ENCODE measurements at places on chromosomes 6 and 20. TPM values are rescaled to one million over a fixed set of nuclear protein-coding genes. Genes with fewer than 3 reads are reported as not detected.

The ADTRP gene
- total RNA-seq = 19.3 TPM

The DPPA5 gene
- total RNA-seq = not detected

DNA sequence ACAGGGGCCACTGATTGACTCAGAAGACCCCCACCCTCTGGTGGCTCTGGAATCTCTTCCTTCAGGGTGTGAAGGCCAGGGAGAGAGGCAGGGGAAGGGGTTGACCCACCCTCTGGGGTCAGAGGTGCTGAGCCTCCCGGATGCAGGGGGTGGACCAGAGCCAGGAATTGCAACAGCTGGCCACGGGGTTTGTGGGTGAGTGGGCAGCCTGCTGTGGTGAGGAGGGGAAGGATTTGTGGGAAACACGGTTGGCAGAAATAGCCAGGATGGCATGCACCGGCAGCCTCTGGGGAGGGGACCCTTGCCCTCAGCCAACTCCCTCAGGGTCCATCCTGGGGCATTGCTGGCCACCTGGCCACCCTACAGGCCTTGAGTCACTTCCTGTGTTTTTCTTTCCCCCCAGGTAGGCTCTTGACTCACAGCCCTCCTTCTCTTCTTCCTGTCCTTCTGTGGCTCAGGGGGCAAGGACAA is 92.8 kb downstream of the MRPL14 start:
- DNase-seq = no peak

The ZNF311 gene
- total RNA-seq = 0.36 TPM

DNA sequence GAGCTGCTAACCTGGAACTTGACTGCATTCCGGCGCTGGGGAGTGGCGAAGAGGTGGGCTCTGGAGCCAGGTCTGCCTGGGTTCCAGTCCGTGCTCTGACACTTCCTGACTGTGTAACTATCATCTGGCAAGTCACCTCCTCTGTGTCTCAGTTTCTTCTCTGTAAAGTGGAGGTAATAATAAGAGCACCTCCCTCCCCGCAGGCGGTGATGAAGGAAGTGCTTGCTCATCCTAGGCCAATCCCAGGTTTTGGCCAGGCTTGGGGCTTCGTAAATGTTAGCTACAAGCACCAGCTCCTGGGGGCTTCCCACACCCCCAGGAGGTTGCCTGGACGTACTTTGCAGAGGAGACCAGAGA is 32.8 kb downstream of the SNAI1 start:
- no peak for DNase-seq

- DNase-seq = no peak
Observed at GRCh38 chr6:35945650-35946025, 24.7 kb upstream of the SRPK1 start.

GRCh38 chr6:3490625-3490980 is 33.8 kb upstream of the SLC22A23 start:
- no peak for DNase-seq

GRCh38 chr6:52390361-52390727 is 28.4 kb downstream of the PAQR8 start:
- no peak for DNase-seq

GRCh38 chr20:11170565-11170964 is 496.8 kb upstream of the JAG1 start:
- no peak for DNase-seq

The PDE7B gene
- 11.9 TPM for total RNA-seq

DNA sequence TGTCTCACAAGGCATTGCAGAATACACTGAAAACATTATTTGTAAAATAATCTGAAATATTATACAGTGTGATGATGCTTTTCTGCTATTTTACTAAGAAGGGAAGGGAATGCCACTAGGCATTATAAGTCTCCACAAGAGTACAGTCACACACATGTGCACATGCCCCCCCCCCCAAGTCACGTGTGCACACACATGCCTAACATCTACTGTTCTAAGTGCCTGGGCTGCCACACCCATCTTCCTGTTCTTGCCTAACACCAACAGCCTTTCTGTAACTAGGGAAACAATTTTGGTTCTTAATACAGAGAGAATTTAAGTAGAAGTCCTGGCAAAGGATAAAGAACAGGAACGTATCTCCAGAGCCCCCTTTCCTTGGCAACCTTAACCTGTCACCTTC is 58.2 kb upstream of the BCLAF1 start:
- no peak for DNase-seq

The RAB44 gene
- not detected for total RNA-seq

- no peak for DNase-seq
Observed at GRCh38 chr20:55086421-55086820, 611.0 kb downstream of the DOK5 start.

GRCh38 chr6:12401200-12401599 is 111.0 kb downstream of the EDN1 start:
- DNase-seq = no peak

- DNase-seq = no peak
Observed at GRCh38 chr20:18738055-18738454, 75.5 kb upstream of the SCP2D1 start.

GRCh38 chr6:1987640-1988039 is 257.8 kb downstream of the GMDS start:
- no peak for DNase-seq

The TUBB2B gene
- 232 TPM for total RNA-seq

DNA sequence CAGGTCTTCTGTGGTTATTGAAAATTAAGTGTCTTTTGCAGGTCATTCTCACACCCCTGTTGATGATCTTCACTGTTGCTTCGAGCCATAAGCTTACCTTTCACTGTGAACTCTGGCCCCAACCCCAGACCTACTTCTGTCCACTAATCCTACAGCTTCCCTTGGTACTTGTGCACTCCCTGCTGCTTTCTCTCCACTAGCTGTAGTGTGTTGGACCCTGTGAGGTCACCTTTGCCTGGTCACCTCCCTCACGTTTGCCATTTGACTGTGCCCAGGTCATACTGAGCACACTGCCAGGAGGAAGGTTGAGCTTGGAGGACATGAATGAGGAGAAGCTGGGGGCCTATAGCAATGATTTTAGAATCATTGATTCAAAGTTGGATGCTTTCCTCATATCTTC is 94.0 kb downstream of the PLCB1 start:
- no peak for DNase-seq

GRCh38 chr20:47775841-47776240 is 9.4 kb downstream of the SULF2 start:
- no peak for DNase-seq

The RIMS4 gene
- 73.0 TPM for total RNA-seq

The NNAT gene
- total RNA-seq = 77.7 TPM

DNA sequence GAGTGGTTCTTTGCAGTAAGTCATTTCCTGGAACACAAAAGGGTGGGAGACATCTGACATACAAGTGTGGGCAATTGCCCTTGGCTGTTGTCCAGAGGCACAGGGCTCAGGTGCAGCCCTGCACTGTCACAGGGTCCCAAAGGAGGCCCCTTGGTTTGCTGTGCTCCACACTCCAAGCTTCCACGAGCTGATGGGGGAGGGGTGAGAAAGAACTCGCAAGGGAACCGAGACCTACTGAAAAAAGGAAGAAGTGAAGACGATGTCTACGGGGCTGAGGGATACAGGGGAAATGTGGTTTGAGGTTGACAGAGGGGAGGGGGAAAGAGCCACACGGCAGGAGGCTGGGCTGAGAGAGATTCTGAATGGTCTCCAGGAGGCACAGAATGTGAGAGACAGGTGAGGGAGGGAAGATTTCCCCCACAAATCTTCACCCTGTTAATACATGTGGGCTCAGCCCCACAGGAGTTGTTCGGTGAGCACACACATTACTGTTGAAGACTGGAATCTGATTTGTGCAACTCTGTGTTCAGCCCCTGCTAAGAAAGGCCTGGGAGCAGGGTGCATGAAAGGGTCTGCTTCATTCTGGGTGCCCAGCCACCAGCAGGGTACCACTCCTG is 123.4 kb downstream of the LY86 start:
- DNase-seq = no peak

The PLCB1 gene
- total RNA-seq = 140 TPM

DNA sequence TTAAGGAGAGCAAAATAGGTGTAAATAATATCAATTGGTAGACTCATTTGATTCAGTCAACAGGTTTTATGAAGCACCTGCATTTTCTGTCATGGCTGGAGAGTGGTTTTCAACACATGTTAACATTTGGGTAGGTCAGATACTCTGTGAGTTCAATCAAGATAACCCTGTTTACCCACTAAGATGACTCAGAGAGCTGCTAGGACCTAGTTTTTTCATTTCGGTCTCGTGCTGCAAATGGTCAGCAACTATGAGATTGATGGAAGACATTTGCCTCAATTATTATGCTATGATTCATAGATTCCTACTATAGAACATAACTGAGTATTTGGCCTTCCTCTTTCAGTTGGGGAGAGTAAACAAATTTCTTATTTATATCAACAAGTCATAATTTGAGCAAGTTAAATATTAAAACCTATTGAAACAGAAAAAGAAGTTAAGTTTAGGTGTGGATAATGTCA is 391.4 kb upstream of the CITED2 start:
- DNase-seq = no peak

DNA sequence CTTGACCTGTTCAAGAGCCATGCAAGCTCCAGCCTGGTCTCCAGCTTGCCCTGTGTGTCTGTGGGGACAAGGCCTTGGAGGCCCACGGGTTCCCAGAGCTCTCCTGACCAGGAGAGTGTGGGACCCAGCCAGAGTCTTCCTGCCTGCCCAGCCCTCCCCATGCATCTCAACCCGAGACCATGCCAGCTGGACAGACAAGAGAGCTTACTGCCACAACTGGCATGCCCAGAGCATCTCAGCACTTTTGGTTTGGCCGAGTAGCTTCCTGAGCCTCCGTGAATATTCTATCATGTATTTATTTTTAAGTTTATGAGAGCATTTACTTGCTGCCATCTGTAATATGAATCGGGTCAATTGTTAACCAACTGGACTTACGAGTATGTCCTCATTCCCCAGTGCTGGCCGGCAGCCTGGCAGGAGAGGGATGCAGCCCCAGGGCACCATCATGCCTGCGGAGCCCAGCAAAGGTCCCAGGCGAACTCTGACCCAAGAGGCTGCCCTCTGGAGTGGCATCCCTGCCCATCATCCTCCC is 14.9 kb downstream of the IP6K3 start:
- no peak for DNase-seq

- no peak for DNase-seq
Observed at GRCh38 chr6:108982154-108983113, 112.2 kb downstream of the SESN1 start.

- DNase-seq = no peak
Observed at GRCh38 chr6:134746140-134746539, 203.8 kb downstream of the ALDH8A1 start.

The MATN4 gene
- not detected for total RNA-seq

- DNase-seq = no peak
Observed at GRCh38 chr20:42051921-42052320, 433.7 kb upstream of the CHD6 start.
